ENCODE measurements at places on chromosomes 7 and 10.
A peak's percentile ranks its signal among the peaks of the same experiment; 100 is the strongest.

- no peak for DNase-seq
These were observed 25.5 kb downstream of the OGDHL start for GRCh38 chr10:49736564-49737113.

DNA sequence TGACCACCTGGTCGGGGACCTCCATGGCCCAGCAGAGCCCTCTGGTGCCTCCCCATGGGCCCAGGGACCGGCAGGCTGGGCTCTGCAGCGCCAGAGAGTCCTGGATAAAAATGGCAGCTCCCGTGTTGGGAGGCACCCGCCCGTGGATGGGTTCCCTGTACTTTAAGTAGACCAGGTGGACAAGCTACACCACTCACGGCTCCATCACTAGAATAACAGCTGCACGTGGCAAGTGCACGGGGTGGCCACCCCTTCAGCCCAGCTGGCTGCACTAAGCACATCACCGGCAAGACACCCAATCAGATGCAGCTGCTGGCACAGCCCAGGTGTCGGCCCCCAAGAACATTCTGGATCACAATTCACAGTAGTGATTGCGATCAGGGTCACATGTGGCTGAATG, 69.8 kb downstream of the DIP2C start:
- DNase-seq, result no peak

- DNase-seq, result no peak
These were observed 124.5 kb upstream of the RET start for GRCh38 chr10:42952349-42952748.

- no peak for DNase-seq
These were observed 146.3 kb downstream of the MALRD1 start for GRCh38 chr10:19194866-19195265.

DNA sequence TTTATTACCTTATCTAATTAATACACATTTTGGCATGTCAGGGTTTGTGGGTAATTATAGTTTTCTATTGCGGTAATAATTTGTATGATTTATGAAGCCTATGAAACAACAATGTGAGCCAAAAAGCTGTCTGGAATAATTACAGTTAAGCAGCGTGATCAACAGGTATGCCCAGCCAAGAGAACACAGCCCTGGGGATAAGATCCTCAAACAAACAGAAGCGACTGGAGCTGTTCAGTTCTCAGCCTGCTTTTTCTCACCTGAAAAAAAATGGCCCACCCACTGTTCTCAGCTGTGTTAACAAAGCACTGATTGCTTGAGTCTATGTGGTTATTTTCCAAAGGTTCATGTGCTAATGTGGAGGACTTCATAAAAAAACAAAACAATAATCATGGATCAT, 855.8 kb downstream of the GATA3 start:
- no peak for DNase-seq

DNA sequence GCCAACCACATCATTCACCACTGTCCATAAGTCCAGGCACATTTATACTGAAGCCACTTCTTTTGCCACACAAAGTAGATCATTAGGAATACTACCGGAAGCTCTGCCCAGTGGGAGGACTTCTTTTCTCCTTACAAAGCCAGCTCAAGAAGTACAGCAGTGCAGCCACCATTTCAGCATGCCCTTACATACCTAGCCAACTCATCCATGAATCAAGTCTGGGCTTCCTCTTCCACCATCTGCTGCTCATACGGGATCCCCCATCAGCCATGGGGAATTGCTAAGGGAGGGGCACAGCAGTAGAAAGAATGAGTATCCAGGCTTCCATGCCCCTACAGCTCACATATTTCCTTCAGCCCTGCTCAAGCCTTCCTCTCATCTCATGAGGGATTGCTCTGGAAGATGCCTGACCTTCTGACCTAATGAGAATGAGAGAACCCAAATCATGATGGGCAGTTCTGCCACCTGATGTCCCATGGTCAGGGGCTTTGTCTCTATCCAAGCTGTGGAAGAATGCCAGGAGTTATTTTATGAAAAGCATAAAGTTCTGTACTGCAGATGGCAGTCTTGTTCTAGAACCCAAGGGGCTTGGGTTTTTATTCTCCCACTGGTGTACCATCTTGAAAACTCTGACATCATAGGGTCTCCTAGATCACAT, 39.5 kb downstream of the ACSM6 start:
- no peak for DNase-seq

- no peak for DNase-seq
These were observed 12.6 kb upstream of the BET1 start for GRCh38 chr7:94016786-94017185.

- DNase-seq, result no peak
These were observed 2.3 kb downstream of the NACAD start for GRCh38 chr7:45086331-45087065.

DNA sequence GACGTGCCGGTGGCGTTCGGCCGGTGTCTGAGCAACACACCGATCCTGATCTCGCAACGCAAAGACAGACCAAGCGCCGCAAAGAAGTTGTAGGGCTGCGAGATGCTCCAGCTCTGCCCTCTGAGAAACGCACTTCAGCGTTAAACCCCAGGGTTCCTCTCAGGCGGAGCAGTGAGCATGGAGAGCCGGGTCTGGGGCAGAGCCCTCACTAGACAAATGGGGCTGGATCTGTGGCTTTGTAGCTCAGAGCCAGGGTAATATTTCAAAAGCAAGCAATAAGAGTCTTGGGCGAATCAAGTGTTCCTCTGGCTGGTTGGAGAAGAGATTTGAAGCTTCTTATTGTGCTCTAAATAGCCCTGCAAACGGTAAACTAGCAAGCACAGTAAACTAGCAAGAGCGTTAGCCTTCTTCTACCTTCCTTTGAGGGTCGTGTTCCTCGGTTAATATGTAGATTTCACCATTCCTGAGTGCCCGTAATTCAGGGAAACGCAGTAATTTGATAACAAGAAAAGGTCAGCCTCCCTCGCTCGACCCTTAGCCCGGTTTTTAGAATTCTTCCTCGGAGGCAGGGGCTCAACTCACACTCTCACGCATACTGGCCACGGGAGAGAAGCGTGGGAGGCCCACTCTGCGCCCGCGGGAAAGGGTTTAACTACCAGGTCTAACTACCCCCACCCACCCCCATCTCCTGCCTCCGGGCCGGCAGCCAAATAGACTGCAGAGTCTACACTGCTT, 6.7 kb downstream of the SKAP2 start:
- DNase-seq, result no peak

GRCh38 chr10:125711110-125711750, 8.3 kb upstream of the EDRF1 start:
- DNase-seq, result no peak

GRCh38 chr7:460374-461116, 59.1 kb downstream of the PDGFA start:
- DNase-seq, result no peak

- DNase-seq, result no peak
These were observed 852.9 kb downstream of the SORCS1 start for GRCh38 chr10:106311590-106311989.

GRCh38 chr7:139914306-139915267, 85.5 kb downstream of the TBXAS1 start:
- DNase-seq, result no peak

DNA sequence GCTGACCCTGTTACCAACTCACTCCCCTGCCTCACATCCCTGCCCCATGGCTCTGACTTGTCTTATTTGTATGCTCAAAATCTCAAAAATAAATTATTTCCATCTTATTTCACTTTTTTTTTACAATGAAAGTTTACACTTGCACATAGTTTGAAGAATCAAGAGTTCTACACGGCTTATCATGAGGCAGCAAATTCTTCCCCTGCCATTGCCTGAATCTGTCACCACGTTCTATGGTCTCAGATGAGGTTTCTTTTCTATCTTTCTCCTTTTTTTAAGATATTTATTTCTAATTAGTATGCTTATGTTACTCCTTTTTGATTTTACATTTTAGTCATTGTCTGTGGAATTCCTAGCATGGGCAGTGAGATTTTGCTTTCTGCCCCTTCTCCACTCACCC, 28.4 kb downstream of the ARHGAP22 start:
- DNase-seq, result no peak

GRCh38 chr7:139772115-139772514, 5.7 kb downstream of the HIPK2 start:
- DNase-seq, result no peak

DNA sequence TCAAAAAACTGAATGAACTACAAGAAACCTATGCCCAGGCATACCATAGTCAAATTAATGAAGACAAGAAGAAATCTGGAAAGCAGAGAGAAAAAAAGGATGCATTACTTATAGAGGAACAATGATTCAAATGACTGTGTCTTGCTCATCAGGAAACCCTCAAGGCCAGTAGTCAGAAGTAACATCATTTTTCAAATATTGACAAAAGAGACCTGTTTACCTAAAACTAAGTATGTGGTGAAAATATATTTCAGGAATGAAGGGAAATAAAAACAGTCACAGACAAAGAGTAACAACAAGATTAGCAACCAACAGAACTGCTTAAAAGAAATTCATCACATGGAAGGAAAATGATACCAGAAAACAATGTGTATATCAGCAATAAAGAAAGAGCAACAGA, 128.4 kb downstream of the ALOX5 start:
- DNase-seq, result no peak

DNA sequence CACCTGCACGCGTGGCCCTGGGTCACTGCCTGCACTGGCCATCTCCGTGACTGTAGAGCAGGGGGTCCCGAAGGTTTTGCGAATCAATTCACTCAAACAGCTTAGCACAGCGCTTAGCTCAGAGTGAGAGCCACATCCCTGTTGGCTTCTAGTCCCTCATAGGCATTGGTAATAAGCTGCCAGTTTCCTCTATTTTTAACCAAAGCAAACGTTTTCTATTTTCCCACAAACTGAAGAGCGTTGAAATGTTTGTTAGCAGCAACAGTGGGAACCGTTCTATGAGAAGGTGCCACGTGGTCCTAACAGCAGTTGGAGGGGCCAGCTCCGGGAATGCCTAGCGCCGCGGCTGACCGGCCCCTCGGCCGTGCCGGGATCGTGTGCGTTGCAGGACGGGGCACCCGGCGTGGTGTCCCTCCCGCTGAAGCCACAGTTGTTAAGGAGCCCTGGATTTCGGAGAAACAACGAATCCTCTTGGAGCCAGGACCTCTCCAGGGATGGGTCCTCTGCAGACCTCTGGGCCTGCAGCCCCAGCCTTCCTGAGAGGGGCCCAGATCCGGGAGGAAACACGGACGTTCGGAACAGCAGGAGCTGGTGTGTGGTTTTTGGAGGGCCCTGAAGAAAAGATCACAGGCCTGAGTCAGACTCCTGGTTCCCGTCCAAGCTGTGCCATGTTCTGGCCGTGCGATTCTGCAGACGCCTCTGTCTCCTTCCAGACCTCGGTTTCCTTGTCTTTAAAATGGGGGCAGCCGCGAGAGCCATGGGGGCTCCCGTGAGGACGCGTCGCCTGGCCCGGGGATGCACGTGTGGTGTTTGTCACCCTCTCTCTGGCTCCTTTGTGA, 40.3 kb downstream of the FAM20C start:
- DNase-seq, result no peak

GRCh38 chr10:87734987-87735827, 75.5 kb downstream of the PAPSS2 start:
- no peak for DNase-seq

- no peak for DNase-seq
These were observed 24.3 kb downstream of the GRK5 start for GRCh38 chr10:119231654-119232053.

- no peak for DNase-seq
These were observed 49.2 kb upstream of the NKX6-2 start for GRCh38 chr10:132834891-132835847.

- DNase-seq, result no peak
These were observed 20.2 kb upstream of the VOPP1 start for GRCh38 chr7:55592492-55592891.

- DNase-seq, result peak; percentile 57
These were observed 187.6 kb upstream of the KLF14 start for GRCh38 chr7:130921391-130922180.

DNA sequence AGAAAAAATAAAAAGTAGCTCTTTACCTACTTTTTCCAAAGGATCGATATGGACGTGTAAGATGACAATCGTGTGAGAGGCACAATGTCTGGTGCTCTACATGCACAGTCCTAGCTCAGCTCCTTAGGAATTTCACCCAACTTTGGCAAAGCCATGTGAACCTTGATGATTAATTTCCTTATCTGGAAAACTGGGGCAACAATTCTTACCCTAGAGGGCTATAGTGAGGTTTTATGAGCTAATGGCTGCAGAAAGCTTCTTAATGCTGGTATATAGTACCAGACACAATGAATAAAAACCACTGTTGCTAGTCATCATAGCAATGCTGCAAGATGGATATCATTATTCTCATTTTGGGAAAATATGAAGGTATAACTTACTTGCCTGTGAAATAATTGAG, 202.7 kb downstream of the PARD3 start:
- no peak for DNase-seq

- DNase-seq, result no peak
These were observed 39.8 kb upstream of the GPR22 start for GRCh38 chr7:107430057-107430456.

- no peak for DNase-seq
These were observed 19.9 kb downstream of the SLC35G1 start for GRCh38 chr10:93913706-93914105.

DNA sequence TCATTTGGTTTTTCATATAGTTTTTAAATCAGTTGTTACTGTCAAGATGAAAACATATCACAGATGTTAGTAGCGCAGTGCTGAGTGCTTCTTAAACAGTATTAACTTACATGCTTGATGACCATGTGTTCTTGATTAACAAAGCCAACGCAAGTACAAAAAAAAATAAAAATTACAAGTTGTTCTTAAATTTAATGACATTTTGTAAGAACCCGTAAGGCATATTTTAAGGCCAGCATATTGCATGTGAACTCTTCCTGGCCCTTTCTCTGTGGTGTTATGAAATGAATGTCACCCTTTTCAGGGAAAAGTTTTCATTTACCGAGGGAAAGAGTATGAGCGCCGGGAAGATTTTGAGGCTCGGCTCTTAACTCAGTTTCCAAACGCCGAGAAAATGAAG, 140.4 kb upstream of the NPS start:
- DNase-seq, result no peak

DNA sequence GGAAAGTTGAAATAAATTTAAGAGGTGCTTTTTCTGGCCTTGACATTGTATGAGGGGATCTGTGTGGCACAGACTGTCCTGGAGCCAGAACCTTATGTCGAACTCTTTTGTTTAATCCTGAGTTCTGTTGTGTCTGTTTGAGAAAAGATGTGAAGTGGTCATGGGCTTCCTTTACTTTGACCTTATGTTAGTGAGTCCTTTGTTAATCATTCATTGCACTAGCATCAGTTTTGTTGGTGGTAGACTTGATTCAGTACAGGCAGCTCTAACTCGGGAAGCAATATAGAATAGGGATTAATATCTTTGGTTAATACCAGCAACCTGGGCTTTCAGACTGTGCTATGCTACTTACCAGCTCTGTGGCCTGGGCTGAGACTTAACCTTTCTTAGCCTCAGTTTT, 123.9 kb upstream of the FZD1 start:
- no peak for DNase-seq

- DNase-seq, result peak; percentile 96
These were observed at the start of gene CREM for GRCh38 chr10:35126530-35127288. CREM (plus strand) TSS chr10:35126846; CDS start chr10:35137836, 10,990 bp downstream.

Measured in SHP77 (cell line).